ENCODE measurements at places on chromosomes 11 and 22.

DNA sequence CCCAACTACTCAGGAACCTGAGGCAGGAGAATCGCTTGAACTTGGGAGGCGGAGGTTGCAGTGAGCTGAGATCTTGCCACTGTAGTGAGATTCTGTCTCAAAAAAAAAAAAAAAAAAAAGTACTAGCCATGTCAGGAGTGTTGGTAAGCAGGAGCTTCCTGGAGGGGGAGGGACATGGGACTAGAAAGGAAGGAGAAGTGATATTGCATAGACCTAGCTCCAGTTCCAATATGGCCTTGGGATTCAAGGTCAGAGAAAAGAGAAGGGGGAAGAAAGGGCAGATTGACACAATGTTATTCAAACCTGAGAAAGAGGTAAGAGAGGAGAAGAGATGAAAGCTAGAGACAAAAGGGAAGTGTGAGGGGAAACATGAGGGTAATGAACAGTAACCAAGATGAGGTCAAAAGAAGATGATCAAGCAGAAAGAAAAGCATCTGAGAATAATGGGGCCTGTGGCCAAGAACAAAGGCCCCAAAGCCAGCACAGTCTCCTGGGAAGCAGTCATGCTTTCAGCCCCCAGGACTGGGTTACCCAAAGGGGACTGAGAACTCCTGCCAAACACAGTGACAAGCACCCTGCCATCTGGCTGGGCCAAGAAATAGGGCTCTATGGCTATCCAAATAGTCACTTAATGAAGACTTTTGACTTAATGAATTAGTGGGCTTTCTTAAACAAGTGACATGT is 51.7 kb upstream of the FTH1 start:
- DNase-seq: no peak

GRCh38 chr11:10674440-10674855 is 19.1 kb downstream of the IRAG1 start:
- DNase-seq: no peak

DNA sequence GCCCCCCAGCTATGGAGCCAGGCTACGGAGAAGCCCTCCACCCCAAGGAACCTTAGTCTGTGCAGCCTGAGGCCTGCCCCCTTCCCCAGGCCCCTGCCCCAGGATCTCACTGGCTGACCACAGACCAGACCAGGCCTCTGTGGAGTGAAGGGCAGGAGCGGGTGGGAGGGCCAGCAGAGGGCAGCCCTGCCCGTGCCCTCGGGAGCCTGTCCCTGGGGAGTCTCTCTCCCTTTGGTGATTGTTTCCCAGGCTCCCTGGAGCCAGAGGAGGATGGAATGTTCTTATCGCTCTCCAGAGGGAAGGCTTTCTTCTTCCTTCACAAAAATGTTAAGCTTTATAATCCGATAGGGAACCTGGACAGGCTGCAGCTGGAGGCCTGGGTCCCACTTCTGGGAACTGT is 455.3 kb downstream of the SOX6 start:
- DNase-seq: no peak

- DNase-seq: no peak
These were observed 7.2 kb upstream of the TRABD start for GRCh38 chr22:50178471-50178864.

GRCh38 chr22:20775342-20775895 is 1.5 kb downstream of the SERPIND1 start:
- DNase-seq: no peak

GRCh38 chr11:61069427-61069826 is 32.9 kb upstream of the CD5 start:
- DNase-seq: no peak

DNA sequence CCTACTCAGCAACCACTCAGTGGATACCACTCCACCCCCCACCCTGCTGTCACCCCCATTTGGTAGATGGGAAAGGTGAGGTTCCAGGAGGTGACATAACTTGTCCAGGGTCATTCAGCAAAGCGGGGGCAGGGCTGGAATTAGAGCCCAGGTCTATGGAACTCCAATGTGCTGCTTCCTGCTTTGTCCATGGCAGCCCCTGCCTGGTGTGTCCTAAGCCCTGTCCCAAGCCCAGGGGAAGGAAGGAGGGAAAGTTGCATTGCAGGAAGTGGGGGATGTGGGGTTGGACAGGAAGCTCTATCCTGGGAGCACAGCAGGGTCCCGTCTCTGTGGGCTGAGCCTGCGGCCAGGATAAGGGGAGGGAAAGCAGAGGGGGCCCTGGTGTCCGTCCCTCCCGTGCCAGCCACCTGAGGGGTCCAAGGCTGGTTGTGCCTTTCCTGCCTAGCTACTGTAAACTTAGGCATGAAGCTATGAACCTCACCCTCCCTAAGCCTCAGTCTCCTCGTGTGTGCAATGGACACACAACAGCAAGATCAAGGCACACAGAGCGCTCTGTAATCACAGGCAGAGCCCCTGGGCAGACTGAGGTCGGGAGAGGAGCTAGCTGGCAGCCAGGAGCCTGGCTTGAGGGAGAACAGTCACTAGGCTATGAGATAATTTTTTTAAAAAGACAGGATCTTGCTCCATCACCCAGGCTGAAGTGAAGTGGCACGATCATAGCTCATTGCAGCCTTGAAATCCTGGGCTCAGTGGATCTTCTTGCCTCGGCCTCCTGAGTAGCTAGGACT is 12.9 kb downstream of the GAL3ST1 start:
- DNase-seq: no peak

- no peak for DNase-seq
These were observed 688.1 kb downstream of the BRD1 start for GRCh38 chr22:49139492-49140151.

GRCh38 chr11:29200791-29201562 is 815.9 kb downstream of the KCNA4 start:
- no peak for DNase-seq

- no peak for DNase-seq
These were observed 76.0 kb downstream of the FDX1 start for GRCh38 chr11:110505528-110506284.

GRCh38 chr11:28983780-28984179 is 875.6 kb downstream of the METTL15 start:
- no peak for DNase-seq

- no peak for DNase-seq
These were observed 101.2 kb upstream of the TIMP3 start for GRCh38 chr22:32700191-32700882.

- no peak for DNase-seq
These were observed 1.7 kb downstream of the NCF4 start for GRCh38 chr22:36862251-36863242.

DNA sequence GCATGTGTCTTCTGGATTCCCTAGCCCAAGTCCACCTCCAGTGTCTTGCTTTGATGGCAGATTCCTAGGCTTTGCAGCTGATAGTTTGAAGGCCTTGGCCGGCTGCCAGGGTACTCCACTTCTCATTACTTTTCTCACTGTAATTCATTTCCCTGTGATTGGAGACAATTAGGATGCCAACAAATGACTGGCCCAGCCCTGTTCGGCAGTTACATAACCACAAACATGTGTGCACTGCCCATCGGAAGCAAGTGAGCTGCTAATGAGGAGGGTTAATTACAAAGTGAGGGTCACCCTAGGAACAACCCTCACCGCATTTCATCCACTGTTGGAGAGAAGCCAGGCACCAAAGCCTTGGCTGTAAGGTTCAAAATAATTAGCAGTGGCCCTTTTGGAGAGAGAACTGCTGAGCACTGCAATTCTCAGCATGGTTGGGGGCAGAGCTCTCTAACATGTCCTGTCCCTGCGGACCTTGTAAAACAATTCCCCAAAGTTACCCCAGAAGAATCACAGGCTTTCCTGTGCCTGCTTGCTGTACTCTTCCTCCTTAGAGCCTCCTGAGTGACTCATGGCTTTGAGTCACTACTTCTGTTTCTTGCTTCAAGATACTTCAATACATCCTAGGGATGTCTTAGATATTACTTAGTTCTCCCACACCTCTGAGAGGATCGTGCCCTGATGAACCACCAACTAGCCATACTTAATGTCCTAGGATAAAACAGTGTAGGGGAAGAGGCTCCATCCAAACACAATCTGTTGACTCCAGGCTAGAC is 109.7 kb upstream of the GALNT18 start:
- DNase-seq: no peak
